Sigmoid colon (tissue), 7 donors: ENCODE measurements at places on chromosomes 1 and 21.
A peak's percentile ranks its signal among the peaks of the same experiment; 100 is the strongest.

- H3K36me3 ChIP-seq = no peaks in the 10 kb centered on the region
- H3K27ac ChIP-seq = no peak overlapping the region
- H3K4me1 ChIP-seq = no peaks in the 10 kb centered on the region
- H3K4me3 ChIP-seq = no peak overlapping the region
Observed at GRCh38 chr1:193270996-193271395, 84.6 kb upstream of the B3GALT2 start.

GRCh38 chr1:172278478-172278877 is 142.0 kb upstream of the C1orf105 start:
- no peaks in the 10 kb centered on the region for H3K27me3 ChIP-seq
- H3K4me3 ChIP-seq = no peak overlapping the region
- no peaks in the 10 kb centered on the region for H3K4me1 ChIP-seq
- no peaks in the 10 kb centered on the region for H3K36me3 ChIP-seq

DNA sequence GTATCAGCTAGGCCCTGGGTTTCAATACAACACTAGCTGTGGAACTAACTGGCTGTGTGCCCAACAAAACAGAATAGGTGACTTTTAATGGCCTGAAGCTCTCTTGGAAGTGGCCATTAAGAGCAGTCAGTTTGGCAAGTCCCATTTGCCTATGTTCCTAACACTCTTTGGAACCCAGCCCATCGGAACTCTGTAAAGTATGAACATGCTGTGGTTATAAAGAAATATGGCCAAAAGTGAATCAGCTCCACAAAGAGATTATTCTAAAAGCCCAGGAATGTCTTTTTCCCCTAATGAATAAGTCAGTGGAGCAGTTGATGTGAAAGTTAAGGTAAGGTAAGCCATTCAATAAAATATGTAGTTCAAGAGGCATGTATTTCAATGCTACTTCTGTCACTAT is 223.7 kb upstream of the ADAMTS5 start:
- no peaks in the 10 kb centered on the region for H3K36me3 ChIP-seq
- H3K4me1 ChIP-seq = no peaks in the 10 kb centered on the region
- DNase-seq = no peak

GRCh38 chr1:20663365-20663764 is 2.2 kb upstream of the DDOST start:
- H3K36me3 ChIP-seq = no peaks in the 10 kb centered on the region
- H3K27ac ChIP-seq = no peak overlapping the region
- no peaks in the 10 kb centered on the region for H3K27me3 ChIP-seq
- H3K4me3 ChIP-seq = no peak overlapping the region
- no peaks in the 10 kb centered on the region for H3K4me1 ChIP-seq
- no peak for DNase-seq

- no peak overlapping the region for H3K4me3 ChIP-seq
- H3K27ac ChIP-seq = no peak overlapping the region
- no peaks in the 10 kb centered on the region for H3K27me3 ChIP-seq
- no peaks in the 10 kb centered on the region for H3K4me1 ChIP-seq
Observed at GRCh38 chr1:103326595-103326994, 198.9 kb upstream of the RNPC3 start.

- no peak for DNase-seq
- no peaks in the 10 kb centered on the region for H3K27me3 ChIP-seq
- peaks cover 28% of the 10 kb centered on the region for H3K4me1 ChIP-seq
Observed at GRCh38 chr21:15445327-15445726, 284.5 kb upstream of the USP25 start.

DNA sequence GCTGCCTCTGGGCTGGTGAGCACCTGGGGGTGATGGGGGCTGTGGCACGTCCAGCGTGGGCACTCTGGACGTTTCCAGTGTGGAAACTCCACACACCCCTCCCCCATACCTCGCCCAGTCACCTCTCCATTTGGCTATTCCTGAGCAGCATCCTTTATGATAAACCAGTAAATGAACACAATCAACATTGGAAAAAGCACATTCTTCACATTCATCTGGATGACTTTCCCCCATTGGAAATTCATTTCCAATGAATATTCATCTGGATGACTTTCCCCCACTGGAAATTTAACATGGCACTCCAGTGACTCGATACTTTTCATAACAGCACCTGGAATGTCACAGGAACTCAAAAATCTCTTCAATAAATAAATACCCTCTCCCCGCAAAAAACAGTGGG is 104.8 kb upstream of the KRTAP19-8 start:
- H3K4me3 ChIP-seq = no peak overlapping the region
- peak overlapping the region; percentile 19 for H3K27ac ChIP-seq
- H3K36me3 ChIP-seq = no peaks in the 10 kb centered on the region
- DNase-seq = no peak

- DNase-seq = no peak
- no peaks in the 10 kb centered on the region for H3K27me3 ChIP-seq
- no peak overlapping the region for H3K4me3 ChIP-seq
- H3K27ac ChIP-seq = no peak overlapping the region
- no peaks in the 10 kb centered on the region for H3K36me3 ChIP-seq
- no peaks in the 10 kb centered on the region for H3K4me1 ChIP-seq
Observed at GRCh38 chr1:213931836-213932235, 55.9 kb upstream of the PROX1 start.

DNA sequence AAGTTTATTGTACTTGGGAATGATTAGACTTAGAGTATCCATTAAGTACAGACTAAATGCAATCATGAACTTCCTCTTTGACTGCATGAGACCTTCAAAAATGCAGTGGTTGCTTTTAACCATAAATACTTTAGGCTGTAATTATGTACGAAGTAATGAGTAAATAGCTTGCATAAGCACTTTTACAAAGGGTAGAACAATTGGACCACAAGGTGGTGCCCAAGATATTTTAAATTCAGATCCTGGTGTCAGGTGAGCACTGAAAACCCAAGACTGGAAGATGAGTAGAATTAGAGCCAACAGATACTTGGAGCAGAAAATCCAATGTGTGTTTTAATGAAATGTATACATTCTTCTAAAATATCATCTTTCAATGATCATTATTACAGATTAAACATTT is 43.4 kb upstream of the RHOU start:
- H3K27ac ChIP-seq = no peak overlapping the region
- H3K36me3 ChIP-seq = no peaks in the 10 kb centered on the region
- no peak overlapping the region for H3K4me3 ChIP-seq
- no peaks in the 10 kb centered on the region for H3K4me1 ChIP-seq
- H3K27me3 ChIP-seq = no peaks in the 10 kb centered on the region
- DNase-seq = no peak

DNA sequence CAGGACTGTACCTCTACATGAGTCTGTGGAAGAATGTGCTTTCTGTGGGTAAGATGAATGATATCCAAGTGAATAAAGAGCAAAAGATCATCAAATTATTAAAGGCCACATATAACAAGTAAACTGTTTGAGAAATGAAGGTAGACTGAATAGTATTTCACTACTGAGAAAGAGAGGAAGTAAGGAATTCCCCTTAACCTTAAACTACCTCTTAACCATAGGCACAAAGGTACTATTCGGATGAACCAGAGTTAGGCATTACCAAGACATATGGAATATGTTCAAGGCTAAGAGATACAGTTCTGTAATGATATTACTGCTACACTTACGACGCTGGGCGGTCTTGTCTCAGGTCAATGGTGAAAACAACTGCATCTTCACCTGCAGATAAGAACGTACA is 25.5 kb downstream of the DCAF8 start:
- no peaks in the 10 kb centered on the region for H3K27me3 ChIP-seq

GRCh38 chr21:37828556-37828955 is 87.7 kb downstream of the KCNJ6 start:
- no peaks in the 10 kb centered on the region for H3K27me3 ChIP-seq
- no peak overlapping the region for H3K27ac ChIP-seq
- H3K4me1 ChIP-seq = no peaks in the 10 kb centered on the region

DNA sequence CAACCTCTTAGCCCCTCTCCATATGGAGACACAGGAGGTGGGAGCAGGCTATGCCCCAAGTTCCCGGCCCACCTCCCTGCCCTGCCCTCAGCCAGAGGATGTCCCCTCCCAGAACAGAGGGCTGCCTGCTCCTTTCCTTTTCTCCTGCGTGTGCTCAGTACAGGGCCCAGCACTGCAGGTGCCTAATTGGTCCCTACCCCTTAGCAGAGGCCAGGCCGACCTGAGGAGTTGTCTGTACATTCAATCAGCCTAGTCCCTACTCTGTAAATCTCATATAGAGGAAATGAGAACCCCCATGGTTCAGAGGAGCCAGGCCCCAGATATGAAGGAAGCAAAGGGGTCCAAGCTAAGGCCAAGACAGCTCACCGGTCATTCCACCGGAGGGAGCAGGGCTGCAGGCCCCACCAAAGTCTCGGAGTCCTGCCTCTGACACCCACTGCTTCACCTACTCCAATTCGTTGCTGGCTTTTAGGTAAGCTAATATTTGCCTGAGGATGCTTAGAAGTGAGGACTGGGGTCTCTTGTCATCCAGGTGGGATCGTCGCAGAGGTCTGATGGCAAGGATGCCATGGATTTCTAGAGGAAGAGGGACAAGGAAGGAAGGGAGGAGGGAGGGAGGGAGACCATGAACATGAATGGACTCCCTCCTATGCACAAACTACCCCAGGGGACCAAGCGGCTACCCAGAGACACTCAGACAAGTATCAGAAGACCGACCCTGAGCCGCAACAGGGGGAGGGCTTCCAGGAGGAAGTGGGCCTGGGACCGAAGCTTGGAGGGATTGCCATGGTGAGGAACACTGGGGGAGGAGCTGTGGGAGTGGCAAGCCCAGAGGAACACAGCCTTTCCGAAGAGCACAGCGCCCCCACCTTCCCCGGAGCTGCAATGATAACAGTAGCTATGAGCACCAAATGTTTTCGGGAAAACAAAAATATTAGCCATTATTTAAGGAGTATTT is 30.4 kb upstream of the FOXO6 start:
- no peaks in the 10 kb centered on the region for H3K36me3 ChIP-seq
- no peaks in the 10 kb centered on the region for H3K4me1 ChIP-seq
- no peak overlapping the region for H3K27ac ChIP-seq
- H3K27me3 ChIP-seq = no peaks in the 10 kb centered on the region

GRCh38 chr1:212595787-212596714 is 12.5 kb upstream of the ATF3 start:
- no peaks in the 10 kb centered on the region for H3K4me1 ChIP-seq
- H3K27me3 ChIP-seq = no peaks in the 10 kb centered on the region
- H3K36me3 ChIP-seq = no peaks in the 10 kb centered on the region
- H3K27ac ChIP-seq = peak overlapping the region; percentile 23
- no peak for DNase-seq

- H3K4me3 ChIP-seq = no peak overlapping the region
- DNase-seq = peak; percentile 59
Observed at GRCh38 chr21:44881198-44881872, 7.8 kb upstream of the PTTG1IP start.

DNA sequence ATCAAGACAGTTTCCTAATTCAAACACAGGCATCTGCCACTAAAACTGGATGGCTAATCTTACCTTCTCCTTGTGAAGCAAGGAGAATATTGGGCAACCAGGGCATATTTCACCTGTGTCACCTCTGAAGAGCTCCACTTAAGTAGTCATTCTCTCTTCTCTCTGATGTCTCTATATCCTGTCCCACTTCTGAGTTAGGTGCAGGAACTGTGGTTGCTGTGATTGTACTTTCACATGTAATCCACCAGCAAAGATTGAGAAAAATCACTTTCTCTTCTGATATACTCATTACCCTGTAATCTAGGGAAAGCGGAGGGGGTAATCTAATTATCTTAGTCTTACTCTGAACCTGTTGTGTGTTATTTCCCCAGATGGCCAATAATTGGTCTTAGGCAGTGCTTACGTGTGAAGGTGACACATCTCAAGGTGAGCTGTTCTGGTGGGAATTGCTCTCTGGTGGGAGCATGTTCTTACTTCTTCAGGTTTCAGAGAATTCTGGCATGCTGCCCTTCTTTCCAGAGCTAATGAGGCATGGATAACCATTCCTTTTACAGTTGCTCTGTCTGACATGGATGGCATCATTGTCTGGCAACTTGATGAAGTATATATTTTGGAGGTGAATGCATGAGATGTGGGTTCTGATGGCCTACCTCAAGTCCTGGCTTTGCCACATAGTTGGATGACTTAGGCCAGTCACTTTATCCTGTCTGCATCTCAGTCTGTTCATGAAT is 12.0 kb downstream of the XCL2 start:
- H3K27me3 ChIP-seq = no peaks in the 10 kb centered on the region
- H3K4me3 ChIP-seq = no peak overlapping the region
- no peaks in the 10 kb centered on the region for H3K4me1 ChIP-seq
- H3K36me3 ChIP-seq = no peaks in the 10 kb centered on the region
- H3K27ac ChIP-seq = no peak overlapping the region
- DNase-seq = no peak

- no peaks in the 10 kb centered on the region for H3K4me1 ChIP-seq
Observed at GRCh38 chr1:166579557-166580501, 259.4 kb upstream of the POGK start.

DNA sequence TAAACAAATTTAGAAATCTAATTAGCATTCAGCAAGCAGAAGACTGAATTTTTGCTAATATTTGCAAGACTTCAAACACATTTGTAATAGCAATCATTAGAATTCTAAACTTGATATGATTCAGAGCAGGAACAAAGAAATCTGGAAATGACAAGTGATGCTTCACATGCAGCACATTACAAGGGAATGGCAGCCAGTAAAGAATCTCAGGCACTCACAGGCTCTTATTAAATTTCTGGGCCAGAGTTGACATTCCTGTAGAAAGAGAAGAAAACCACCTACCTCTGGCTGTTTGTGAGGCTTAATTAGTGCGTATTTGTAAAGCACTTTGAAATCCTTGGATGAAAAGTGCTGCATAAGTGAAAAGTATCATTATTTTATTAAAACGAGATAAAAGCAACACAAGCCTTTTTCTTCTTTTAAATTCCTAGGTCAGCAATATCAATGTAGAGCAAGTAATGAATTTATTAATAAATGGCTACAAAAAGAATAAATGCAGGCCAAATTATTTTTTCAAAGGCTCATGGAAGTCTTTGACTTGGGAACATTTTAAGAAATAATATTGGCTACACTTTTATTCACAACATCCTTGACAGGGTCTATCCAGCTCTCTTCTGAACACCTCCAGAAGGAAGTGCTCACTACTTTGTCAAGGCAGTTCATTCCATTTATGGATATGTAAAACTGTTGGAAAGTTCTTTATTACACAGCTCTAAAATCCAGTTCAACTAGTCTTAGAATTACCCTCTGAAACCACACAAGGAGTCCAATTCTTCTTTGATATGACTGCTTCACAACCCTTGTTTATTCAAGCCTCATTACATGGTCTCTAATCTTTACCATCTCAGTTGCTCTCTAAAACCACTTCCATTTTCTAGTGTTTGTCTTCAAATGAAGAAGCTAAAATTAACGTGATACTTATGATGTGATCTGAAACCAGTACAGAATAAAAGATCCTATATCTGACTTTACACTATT is 32.1 kb upstream of the SCYL3 start:
- DNase-seq = no peak
- H3K27me3 ChIP-seq = no peaks in the 10 kb centered on the region
- H3K36me3 ChIP-seq = no peaks in the 10 kb centered on the region
- H3K27ac ChIP-seq = no peak overlapping the region

GRCh38 chr1:117857418-117857817 is 72.0 kb downstream of the GDAP2 start:
- H3K4me3 ChIP-seq = no peak overlapping the region
- DNase-seq = no peak
- H3K36me3 ChIP-seq = no peaks in the 10 kb centered on the region
- peaks cover 8% of the 10 kb centered on the region for H3K4me1 ChIP-seq
